Stimulated activated CD4-positive, alpha-beta T cell treated with anti-CD3 and anti-CD28 coated beads, Interleukin-1b, Interleukin-23, amount 100 ng/mL, for 4 hours (primary cell): ENCODE measurements at places on chromosomes 4 and X.

GRCh38 chr4:14130551-14130950 lies 503.0 kb upstream of the BOD1L1 start:
- no peak for DNase-seq

- no peak for DNase-seq
These were observed 13.0 kb upstream of the SLC25A5 start for GRCh38 chrX:119455264-119455663.

GRCh38 chrX:79524642-79525041 lies 157.5 kb upstream of the ITM2A start:
- no peak for DNase-seq

DNA sequence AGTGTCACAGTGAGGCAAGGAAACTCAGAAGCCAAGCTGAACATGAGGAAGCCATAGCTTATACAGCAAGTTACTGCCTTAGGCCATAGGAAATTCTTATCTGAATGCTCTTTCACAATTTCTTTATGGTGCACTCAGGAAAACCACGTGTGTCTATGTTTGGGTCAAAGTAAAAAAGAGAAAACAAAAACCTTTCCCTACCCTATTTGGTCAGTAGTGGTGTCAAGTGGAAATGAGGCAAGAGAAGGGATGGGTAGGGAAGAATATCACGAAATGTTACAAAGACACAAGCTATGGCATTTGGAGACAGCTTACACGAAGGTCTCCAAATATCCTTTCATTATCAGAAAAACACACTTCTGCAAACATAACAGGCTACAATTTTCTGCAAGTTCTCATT lies 83.4 kb upstream of the INPP4B start:
- no peak for DNase-seq

- no peak for DNase-seq
These were observed 119.8 kb downstream of the ZNF330 start for GRCh38 chr4:141340458-141340857.

DNA sequence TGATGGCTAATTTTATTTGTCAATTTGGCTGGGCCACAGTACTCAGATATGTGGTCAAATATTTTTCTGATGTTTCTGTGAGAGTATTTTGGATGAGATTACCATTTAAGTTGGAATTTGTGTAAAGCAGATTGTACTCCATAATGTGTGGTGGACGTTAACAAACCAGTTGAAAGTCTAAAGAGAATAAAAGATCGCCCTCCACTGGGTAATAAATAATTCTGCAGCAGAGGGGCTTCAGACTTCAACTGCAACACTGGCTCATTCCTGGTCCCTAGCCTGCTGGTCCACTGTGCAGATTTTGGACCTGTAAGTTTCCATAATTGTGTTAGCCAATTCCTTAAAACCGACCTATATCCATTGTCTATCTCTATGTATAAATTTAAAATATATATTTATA lies 540.3 kb downstream of the PCDH18 start:
- no peak for DNase-seq

GRCh38 chr4:73064536-73064935 lies 5.0 kb downstream of the COX18 start:
- DNase-seq = no peak

DNA sequence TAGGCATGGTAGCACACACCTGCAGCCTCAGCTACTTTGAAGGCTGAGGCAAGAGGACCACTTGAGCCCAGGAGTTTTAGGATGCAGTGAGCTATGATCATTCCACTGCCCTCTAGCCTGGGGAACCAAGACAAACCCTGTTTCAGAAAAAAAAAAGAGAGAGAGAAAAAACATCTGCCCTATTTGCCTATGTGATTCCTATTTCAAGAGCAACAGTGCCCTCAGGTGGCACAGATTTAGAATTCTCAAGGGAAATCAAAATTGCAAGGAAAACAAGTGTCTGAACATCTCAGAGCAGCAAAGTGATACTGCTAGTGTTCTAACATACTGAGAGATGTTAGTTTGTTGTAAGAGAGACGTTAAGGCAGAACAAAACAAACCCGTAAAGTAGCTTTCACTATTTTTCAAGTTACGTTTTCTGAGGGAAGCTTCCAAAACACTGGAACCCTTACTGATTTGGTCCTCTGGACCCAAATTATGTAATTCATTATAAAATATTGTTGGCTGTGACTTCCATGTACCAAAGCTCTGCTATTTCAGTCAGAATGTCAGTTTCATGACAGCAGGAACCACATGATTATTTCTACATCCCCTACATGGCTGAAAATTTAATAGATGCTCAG lies 7.9 kb downstream of the BDH2 start:
- no peak for DNase-seq

- no peak for DNase-seq
These were observed 25.1 kb downstream of the PIR start for GRCh38 chrX:15468036-15468435.

DNA sequence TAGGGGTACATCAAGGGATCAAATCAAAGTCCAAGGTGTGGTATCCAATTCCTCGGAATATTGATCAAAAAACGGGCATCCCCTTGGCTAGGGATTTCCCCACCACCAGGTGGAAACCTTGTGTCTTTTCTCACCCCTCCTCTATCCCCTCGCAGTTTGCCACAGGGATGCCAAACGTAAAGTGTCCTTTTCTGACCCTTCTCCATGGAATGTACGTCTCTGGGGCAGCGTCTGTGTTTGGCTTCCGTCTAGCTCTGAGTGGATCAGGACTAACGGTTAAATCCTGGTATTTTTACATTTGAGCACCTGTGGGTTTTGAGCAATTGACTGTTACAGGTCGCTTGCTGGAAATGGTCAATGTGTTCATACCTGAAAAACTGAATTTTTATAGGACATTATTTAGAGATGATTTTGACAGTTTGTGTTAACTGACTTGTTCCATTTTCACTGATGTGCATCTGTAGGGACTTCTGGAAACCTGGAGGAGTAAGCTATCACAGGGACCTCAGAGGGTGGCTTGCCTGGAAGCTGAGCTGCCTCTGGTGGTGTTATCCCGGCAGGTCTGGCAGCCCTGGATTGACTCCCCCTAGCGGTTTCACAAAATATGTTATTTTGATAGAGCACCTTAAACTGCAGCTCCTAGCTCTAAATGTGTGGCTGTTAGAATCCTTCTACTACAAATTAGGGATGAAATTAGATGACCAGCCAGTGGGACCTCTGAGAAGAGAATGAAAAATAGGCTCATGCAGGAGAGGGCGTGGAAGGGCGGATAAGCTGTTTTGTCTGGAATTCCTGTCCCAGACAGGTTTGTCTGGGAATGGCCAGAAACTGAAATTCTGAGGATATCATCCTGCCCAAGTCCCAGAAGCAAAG lies 8.8 kb upstream of the MGST2 start:
- peak; percentile 6 for DNase-seq

DNA sequence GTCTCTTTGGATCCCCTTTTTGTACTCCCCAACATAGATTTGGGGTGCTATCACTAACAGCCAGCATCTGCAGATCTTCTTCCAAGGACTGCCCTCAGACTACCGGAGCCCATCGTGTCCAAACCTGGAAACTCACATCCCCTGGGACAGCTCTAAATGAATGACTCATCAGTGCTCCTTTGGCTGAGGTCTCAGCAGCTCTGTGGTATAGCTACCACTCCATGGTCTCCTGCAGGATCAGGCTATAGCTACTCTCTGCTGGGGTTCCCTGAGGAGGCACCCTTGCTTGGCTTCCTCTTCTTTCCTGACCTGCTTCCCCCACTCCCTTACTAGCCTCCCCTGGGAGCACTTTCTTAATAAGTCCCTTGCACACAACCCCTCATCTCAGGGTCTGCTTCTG lies 97.5 kb upstream of the PRPS2 start:
- DNase-seq = no peak

GRCh38 chr4:73735231-73735630 lies 5.1 kb upstream of the CXCL8 start:
- no peak for DNase-seq

GRCh38 chr4:46967631-46968030 lies 25.8 kb downstream of the GABRA4 start:
- no peak for DNase-seq

GRCh38 chr4:24067367-24068193 lies 177.7 kb upstream of the PPARGC1A start:
- no peak for DNase-seq

DNA sequence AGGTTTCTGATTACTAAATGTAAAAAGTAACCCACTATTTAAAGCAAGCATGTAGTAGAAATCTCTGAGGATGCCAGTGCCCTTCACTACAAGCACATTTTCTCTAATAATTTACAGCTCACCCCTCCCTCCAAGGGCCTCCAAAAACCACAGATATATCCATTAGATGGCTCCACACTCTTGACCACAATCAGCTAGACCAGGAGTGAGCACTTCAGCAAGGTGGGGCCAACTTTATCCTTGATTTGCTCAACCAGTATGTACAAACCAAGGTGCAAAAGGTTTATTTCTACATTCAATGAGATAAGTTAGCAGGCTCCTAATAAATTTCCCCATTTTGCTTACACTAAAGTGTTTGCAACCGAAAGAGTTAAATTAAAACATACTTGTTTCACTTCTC lies 35.8 kb downstream of the RFC1 start:
- no peak for DNase-seq

- no peak for DNase-seq
These were observed 4.3 kb upstream of the FGG start for GRCh38 chr4:154616731-154617130.

- DNase-seq = no peak
These were observed 1133.5 kb downstream of the FAT4 start for GRCh38 chr4:126448086-126448845.

DNA sequence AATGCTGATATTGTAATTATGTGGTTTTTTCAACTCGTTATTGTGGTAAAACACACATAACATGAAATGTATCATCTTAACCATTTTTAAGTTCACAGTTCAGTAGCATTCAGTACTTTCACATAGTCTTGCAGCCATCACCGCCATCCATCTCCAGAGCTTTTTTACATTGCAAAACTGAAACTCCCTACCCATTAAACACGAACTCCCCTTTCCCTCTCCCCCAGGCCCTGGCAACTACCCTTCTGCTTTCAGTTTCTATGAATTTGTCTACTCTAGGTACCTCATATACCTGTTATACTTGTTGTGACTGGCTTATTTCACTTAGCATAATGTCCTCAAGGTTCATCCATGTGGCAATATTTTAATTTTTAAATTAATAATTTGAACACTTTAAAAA lies 380.6 kb downstream of the MAPK10 start:
- DNase-seq = no peak

- DNase-seq = peak; percentile 24
These were observed 24.4 kb downstream of the TXK start for GRCh38 chr4:48109413-48110263.

GRCh38 chrX:6748595-6748994 lies 213.7 kb upstream of the VCX3A start:
- DNase-seq = no peak

DNA sequence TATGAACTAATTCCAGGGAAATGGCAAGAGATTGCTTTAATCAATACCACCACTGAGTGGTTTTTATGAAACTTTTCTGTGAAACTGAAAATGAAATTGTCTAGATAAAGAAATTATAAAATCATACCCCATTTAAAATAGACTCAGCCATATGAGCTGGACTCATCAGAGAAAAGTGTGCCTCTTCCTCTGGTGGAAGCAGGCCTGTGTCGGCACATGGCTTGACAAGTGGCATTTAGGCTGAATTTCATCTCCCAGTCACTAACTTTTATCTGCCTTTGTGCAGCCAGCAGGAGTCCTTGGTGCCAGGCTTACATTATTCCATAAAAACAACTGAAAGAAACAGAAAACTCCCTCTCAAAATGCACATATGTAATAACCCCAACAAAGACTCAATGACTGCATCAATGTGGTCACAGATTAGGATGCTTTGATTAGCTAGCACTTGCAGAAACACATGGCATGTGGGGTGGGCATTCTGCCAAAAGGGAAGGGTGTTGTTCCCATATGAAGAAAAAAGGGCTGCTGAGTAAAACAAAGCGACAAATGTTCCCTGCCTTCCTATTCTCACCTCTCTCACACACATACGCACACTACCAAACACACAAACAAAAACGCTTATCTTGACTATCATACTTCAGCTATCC lies 232.3 kb downstream of the PABPC4L start:
- no peak for DNase-seq
